ENCODE measurements at places on chromosomes 12 and 14.

DNA sequence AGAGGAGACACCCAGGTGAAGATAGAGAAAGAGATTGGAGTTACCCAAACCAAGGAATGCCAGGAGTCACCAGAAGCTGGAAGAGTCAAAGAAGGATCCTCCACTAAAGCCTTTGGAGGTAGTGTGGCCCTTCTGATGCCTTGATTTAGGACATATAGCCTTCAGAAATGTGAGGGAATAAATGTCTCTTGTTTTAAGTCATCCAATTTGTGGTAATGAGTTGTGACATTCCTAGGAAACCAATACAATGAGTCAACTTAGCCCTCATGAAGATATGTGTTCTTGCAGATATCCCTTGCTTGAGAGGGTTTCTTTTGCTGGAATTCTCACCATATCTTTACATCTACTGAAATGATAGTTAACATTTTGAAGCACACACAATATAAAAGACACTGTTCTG, 58.8 kb downstream of the CCER1 start:
- no peak for DNase-seq

DNA sequence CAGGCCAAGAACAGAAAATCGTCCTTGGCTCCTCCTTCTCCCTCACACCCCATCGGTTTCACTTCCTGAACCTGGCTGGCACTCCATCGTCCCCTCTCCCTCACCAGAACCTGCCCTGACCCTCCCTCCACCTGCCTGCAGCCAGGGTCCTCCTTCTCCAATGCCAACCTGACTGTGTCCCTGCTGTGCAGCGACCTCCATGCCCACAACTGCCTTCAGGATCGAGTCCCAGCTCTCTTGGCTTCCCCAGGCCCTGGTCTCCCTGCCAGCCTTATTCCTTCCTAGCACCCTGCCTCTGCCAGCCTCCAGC, 19.8 kb downstream of the HVCN1 start:
- no peak for DNase-seq

DNA sequence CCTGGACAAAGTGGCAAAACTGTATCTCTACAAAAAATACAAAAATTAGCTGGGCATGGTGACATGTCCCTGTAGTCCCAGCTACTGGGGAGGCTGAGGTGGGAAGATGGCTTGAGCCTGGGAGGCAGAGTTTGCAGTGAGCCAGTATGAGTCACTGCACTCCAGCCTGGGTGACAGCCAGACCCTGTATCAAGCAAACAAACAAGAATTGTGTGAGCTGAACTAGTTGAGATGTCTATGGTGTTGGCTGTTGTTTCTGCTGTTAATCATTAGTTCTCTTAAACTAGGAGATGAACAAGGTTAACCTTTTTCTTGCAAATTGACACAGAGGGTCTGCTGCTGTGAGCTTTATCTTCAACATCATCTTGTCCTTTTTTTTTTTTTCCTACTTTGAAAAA, 23.6 kb downstream of the RASSF3 start:
- DNase-seq: no peak

DNA sequence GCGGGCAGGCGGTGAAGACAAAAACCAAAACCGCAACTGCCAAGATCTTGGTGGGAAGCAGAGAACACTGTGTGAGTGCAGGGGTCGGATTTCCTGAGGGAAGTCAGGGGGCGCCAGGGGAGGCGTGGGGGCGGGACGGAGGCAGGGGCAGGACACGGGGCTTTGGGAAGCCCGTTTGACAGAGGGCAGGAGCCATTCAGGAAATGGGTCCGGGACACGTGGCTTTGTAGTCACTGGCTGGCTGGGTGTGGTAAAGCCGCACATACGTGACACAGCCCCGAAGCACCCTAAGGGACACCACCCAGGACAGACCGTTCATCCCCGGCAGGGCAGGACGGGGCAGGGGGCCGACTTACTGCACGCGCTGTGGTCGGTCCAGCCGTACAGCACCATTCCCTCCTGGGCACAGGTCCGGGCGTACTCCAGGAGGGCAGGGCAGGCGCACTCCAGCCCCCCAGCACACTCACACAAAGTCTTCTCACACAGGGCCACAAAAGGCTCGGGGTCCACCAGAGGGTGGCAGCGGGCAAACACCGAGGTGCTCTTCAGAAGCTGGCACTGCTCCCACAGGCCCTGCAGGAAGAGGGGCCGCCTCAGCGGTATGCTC, 49.4 kb downstream of the VWF start:
- no peak for DNase-seq

DNA sequence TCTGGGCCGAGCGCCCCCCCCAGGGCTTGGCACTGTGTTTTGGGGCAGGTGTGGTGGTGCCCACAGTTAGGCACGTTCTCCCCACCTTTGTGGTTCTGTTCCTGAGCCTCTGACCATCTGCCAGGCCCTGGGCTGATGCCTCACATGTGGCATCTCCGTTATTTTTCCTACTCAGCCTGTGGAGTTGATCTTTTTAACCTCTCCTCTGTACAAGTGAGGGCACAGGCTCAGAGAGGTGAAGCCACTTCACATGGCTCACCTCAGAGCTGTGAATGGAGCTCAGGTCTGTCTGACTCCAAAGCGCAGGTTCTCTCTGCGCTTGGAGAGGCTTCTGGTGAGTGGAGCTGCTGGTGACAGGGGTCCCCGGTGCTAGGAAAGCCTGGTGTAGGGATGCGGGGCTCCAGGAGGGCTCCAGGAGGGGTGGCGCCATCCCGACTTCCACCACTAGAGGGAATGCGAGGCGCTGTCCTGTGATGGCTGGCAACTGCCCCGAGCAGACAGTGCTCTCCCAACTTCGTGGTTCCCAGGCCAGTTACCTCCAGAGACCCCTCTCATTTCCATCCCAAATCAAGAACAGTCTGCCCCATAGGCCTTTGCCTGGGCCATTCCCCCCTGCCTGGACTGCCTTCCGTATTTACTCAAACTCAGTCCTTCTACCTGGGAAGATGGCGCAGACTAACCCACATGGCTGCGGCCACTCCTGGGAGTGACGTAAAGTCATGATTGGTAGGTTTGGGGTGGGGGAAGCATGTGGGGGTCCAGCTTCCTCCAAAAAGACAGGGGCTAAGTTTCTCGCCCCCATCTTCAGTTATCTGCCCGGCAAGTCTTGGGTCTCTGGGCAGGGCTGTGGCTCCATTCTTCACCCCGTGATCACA, 9.9 kb downstream of the BCL7A start:
- peak; percentile 40 for DNase-seq

DNA sequence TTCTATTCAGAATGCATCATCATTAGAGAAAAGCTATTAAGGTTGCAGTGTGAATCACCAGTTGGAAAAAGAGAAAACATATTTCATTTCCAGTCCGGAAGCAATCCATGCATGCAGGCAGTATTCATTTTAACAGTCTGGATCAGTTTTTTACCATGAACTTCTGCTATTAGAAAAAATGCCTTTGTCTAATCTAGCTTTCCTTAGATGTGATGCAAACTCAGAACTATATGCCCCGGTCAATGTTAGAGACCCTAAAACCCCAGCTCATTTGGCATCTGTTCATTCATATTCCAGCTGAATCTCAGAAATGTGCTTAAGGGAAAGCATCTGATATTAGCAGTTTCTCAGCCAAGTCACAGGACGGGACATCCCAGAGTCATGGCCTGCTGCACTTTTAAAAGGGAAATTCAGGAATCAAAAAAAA, 8.5 kb downstream of the IRAK3 start:
- no peak for DNase-seq

DNA sequence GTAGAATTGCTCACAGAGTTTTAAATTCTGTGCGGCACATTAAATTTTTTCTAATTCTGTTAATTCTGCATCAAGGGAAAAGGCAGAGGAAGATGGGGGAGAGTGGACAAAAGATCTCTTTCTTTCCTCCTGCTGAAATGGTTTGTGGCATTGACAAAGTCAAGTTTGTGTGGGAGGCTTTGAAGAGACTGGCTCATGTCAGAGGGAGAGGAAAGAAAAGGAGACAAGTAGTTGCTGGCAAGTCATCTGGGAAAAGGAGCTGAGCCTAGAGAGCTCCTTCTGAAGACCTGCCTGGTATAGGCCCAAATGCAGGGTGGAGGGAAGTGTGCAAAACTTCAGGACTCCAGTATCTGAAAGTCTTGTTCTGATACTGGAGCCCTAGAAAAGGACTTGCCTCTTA, 36.3 kb downstream of the TTLL5 start:
- no peak for DNase-seq

- no peak for DNase-seq
Observed at GRCh38 chr12:67331123-67331522, 62.0 kb downstream of the CAND1 start.
